ENCODE measurements at places on chromosomes 6 and 20.

DNA sequence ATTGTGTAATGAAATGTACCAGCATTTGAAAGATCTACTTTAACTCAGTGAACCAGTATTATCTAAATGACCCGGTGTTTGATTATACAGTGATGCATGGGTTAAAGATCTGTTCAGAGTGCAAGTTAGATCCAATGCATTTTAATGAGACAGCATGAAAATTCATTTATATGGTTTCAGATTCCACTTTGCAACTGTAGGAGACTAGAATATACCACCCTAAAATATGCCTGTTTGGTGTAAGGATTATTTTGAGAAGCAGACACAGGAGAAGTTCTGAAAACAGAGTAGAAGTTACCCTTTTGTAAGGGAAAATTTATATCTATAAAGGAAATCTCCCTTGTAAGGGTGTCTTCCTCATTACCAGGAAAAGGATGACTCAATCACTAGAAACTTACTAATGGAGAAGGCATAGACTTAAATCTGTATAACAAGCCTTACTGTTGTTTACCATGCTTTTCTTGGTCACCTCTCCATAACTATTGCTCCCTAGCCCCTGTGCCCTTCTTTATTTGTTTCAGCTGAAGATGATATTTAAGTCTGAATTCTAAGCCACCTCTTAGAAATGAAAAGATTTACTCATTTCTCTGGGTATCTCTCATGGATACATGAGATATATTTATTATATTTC lies 105.4 kb downstream of the NCOA3 start:
- no peak for DNase-seq

DNA sequence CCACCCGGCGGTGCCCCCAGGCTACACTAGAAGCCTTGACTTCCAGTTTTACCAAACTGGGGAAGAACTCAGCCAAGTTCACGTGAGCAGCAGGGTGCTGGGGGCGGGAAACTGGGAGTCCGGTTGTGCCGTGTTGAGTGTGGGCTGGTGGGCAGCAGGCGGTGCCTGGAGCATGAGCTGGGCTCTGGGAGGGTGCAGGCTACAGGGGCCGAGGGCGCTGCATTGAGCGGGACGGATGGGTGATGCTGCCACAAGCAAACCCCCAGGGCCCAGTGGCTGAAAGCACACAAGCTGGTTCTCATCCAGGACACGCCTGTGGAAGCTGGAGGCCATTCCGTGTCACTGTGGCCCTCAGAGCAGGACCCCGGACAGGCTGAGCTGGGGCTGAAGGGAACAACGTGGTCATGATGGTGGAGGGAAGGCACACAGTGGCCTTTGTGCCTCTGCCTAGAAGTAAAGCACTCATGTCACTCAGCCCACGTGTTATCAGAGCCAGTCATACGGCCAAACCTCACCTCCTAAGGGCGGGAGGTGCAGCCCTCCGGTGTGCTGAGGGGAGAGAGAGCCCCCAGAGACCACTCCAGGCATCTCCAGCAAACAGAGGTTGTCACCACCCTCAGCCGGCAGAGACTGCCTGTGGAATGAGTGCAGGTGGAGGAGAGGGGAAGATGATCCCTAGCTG lies 29.5 kb downstream of the RBM38 start:
- DNase-seq = no peak

DNA sequence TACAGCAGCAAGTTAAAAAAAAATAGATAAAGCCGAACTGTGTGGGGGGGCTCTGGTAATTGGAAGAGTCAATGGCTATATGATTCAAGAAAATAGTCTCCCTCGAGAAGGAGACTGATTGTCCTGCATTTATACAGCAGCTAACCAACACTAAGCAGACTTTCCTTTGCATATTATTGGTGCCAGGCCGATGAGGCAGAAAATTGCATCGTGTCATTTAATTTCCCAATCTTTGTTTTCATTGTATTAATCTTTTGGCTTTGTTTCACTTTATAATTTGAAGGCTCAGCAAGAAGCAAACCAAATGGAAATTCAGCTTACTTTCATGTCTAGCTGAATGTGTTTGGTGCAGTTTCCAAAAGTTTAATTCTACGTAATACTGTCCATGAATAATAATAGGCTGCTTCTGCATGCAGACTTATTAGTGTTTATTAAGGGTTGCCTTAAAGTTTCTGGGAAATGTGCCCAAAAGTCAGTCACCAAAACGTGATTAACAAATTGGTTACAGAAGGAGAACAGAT lies 258.5 kb downstream of the HACE1 start:
- no peak for DNase-seq

GRCh38 chr6:7201732-7202541 lies 94.2 kb downstream of the RREB1 start:
- DNase-seq = no peak

DNA sequence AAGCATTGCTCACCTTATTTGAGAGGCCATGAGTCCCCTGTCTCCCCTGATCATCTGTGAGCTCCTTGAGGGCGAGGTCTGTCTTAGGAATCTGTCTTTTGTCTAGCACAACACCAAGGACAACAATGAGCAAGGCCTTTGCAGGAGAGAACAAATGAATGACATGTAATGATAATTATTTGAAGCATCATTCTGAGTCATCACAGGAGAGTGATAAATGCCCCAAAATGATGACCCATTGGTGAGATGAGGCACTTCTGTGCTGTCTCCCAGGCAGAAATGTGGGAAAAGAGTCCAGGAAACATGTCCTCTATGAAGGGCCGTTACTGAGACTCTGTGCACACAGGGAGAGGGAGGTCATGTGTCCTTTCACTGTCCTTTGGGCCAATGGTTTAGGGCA lies 105.2 kb upstream of the LRFN2 start:
- DNase-seq = no peak

- DNase-seq = no peak
Observed at GRCh38 chr20:23156170-23156841, 70.2 kb upstream of the CD93 start.

DNA sequence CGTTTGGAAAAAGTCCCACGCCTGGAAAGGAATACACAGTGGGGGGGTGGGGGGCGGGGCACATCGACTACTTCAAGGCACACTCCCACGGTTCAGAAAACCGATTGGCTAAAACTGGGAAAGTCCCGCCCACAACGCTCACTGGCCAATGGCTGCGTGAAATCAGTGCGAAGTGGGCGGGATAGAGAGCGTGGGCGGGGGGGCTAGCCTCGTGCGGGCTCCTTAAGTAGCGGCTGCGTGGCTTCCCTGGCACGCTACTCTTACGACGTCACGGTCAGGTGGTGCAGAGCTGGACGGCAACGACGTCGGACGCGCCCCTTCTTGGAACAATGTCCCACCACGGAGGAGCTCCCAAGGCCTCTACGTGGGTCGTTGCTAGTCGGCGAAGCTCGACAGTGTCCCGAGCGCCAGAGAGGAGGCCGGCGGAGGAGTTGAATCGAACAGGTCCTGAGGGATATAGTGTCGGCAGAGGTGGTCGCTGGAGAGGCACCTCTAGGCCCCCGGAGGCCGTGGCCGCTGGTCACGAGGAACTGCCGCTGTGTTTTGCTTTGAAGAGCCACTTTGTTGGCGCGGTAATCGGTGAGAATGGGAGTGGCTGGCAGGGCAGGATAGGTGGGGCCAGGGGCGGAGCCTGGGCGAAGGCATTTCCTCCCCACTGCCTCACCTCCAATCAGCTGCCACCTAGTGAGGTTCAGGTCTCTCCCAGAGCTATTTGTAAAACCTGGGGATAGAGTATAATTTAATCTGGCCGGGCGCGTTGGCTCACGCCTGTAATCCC lies at the start of gene DDX43:
Gene DDX43, plus strand, starts transcription at position 252 of the 778 bp plus-strand sequence. Its CDS starts 78 bp downstream, at position 330.
- peak; percentile 10 for DNase-seq

DNA sequence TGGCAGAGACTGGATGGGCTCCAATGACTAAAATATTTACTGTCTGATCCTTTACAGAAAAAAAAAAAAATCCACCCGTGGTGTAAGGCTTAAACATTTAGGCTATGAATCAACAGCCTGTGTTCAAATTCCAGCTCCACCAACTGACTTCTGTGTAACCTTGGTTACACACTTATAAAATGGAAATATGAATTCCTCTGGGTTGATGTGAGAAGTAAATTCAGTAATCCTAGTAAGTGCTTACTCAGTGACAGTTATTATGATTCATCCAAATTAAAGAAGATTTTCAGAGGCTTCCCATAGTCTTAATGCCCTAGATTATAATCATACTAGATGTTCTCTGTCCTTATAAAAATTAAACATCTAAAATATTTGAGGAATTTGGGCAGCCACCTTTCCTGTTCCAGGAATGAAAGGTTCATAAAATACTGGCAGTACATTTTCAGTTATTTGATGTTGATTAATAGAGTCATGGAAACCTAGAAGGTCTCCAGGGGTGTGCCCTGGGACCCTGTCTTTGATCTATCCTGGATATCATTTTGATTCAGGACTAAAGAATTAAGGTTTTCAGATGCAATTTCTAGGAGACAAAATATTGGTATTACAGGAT lies 180.3 kb upstream of the ZNF217 start:
- no peak for DNase-seq

GRCh38 chr20:14444106-14444505 lies 106.7 kb upstream of the FLRT3 start:
- no peak for DNase-seq

- no peak for DNase-seq
Observed at GRCh38 chr6:118744261-118744941, 93.0 kb upstream of the CEP85L start.

GRCh38 chr6:2752477-2753109 lies 1.9 kb upstream of the MYLK4 start:
- no peak for DNase-seq

DNA sequence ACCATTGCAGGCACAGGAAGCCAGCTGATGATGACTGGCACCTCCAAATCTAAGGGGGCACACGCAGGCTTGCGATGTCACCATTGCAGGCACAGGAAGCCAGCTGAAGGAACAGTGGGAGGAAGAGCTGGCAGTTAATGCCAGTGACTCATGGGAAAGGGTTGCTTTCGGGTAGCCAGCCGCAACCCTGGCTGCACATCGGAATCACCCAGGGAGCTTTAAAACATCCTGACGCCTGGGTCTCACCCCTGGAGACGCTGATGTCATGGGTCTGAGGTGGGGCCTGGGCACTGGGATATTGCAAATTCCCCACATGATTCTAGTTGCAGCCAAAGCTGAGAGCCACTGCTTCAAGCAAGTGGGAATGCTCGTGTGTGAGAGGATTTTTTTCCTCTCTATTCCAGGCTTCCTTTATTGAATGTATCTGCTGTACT lies 16.1 kb upstream of the CCN6 start:
- DNase-seq = no peak

DNA sequence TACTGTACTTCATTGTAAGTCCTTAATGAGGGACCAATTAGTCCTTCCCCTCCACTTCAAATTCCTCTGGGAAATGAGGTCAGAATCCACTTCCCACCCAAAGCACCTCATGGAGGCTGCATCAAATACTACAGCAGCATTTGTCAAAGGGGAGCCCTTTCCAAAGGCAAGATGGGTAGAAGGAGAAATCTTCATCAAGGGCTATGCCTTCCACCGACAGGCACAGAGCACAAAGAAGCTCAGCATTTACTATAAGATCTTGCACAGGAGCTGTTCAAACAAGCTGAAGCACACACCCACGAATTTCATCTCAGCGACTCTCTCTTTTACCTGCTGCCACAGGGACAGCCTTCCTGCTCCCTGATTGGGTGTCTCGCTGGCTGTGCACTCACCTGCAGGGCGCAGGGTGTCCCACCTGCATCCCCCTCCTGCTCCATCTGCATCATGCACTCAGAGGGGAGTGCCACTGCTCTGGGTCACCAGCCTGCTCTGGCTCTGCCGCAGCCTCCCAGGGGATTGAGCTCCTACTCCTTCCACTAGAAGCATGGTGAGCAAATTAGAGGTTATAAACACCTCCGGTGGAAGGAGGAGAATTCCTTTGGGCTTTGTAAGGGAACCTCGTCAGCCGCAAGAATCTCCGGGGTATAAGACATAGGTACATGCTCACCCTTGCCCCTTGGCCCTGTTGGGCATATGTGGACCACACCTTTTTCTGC lies 164.5 kb downstream of the ATXN1 start:
- DNase-seq = no peak

DNA sequence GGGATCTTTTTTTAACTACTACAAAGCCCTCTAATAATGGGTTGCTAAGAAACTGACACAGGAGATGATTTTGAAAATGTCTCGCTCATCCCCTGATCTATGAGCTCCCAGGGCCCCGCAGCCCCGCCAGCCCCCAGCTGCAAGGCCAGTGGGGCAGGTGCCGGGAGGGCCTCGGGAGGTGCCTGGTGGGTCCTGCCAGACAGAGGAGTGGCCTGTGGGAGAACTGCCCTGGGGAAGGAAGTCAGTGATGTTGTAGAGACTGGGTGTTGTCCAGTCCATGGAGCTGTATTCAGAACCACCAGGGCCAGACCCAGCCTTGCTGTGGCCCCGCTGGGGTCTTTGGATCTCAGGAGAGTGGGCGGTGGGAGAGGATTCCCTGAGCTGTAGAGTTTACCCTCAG lies 258.7 kb downstream of the TAF4 start:
- no peak for DNase-seq

- no peak for DNase-seq
Observed at GRCh38 chr20:47557218-47557617, 55.5 kb downstream of the NCOA3 start.

DNA sequence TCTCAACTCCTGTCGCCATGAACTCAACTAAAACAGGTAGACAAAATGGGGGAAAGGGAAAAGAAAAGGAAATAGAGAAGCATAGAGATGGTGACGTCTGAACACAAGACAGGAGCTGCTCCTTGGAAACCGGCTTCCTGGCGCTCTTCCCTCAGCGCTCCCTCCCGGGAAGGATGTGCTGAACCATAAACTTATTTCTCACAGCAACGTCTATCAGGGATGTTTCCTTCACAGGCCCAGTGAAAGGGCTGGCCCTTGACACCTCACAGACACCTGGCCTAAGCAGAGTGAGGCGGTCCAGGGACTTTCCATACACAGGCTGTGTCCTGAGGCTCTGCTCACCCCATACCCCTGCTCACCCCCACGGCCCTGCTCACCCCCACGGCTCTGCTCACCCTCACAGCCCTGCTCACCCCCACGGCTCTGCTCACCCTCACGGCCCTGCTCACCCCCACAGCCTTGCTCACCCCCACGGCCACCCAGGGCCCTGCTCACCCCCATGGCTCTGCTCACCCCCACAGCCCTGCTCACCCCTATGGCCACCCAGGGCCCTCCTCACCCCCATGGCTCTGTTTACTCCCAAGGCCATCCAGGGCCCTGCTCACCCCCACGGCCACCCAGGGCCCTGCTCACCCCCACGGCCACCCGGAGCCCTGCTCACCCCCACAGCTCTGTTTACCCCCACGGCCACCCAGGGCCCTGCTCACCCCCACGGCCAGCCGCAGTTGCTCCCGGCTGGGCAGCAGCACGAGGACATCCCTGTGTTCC lies 653 bp downstream of the FRMD1 start:
- DNase-seq = no peak

GRCh38 chr20:24485981-24486380 lies 16.6 kb downstream of the SYNDIG1 start:
- no peak for DNase-seq

DNA sequence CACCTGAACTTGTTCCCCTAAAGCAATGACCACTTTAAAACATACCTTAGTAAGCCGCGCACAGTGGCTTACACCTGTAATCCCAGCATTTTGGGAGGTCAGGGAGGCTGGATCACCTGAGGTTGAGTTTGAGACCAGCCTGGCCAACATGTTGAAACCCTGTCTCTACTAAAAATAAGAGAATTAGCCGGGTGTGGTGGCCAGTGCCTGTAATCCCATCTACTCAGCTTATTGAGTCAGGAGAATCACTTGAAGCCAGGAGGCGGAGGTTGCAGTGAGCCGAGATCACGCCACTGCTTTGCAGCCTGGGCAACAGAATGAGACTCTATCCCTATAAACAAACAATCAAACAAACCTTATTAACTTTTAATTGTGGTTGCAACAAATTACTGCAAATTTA lies 1.6 kb upstream of the RAET1E start:
- no peak for DNase-seq

- DNase-seq = no peak
Observed at GRCh38 chr20:16539280-16540021, 33.8 kb downstream of the KIF16B start.

Measured in prostate gland (tissue), 2 donors.